Activated CD4-positive, alpha-beta T cell treated with anti-CD3 and anti-CD28 coated beads, Interleukin-2, amount 50 U/mL, for 24 hours (primary cell): ENCODE measurements at places on chromosomes 6 and 20.

DNA sequence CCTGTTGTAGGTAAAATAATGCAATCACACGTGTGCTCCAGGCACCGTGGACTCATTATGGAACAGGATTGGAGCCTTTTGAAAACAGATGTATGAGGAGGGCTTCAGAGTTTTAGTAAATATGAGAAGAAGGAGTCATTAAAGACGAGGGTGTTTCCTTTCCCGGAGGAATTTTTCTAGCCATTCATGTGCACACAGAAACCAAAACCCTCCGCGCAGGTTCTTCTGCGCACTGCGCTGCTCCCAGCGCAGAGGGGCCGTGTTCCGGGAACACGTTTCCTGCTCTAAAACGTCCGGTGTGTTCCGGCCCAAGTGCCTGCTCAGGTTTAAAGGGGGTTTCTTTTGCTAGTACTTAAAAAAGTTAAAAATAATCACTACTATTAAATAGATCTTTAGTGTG, 11.6 kb downstream of the GPR31 start:
- no peak for DNase-seq

- no peak for DNase-seq
Observed at GRCh38 chr6:84652356-84653026, 111.9 kb downstream of the TBX18 start.

DNA sequence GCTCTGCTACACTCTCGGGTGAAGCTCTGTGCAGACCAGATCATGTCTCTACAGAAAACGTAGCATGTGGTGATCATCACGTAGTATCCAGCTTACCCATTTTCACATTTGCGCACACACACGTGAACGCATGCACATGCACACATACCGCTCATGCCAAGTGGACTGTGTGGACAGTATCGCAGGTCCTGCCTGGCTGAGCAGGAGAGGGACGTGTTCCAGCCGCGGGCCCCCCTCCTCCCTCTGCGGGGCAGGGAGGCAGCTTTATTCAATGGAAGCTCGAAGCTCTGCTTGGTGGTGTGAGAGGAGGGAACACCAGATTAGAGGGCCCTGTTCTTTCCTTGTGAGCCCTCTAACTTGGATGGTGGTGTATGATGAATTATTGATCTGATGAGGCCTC, 51.1 kb downstream of the CDH26 start:
- no peak for DNase-seq

GRCh38 chr20:48017509-48017908, 232.2 kb upstream of the SULF2 start:
- DNase-seq = no peak

DNA sequence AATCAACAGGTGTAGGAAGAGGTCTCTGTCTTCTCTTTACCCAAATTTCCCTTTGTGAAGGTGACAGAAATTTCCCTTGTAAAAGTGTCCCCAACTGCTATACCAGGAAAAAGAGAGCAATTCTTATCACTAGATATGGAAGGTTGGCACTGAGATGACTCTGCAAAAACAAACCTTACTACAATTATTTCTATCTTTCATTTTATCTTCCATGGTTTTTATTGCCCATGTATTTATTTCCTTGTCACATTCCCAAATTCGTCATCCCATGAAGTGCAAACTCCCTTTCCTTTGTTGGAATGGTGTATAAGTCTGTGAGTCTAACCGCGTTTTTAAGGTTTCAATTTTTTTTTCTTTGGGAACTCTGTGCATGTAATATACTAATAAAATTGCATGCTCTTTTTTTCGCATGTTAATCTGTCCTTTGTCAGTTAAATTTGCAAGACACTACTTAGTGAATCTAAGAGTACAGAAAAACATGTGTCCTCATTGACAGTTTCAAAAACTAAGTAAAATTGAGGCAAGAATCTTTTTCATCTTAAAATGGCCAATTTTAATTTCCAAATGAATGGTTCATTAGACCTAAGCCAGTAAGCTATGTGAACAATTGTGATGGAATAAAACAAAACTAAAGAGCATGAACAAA, 35.4 kb upstream of the HFE start:
- no peak for DNase-seq

GRCh38 chr6:36592221-36592655, 1.9 kb upstream of the SRSF3 start:
- DNase-seq = no peak
